CD4-positive, alpha-beta T cell treated with Interleukin-17A for 1 hour (primary cell): ENCODE measurements at places on chromosomes 11 and 22.
A peak's percentile ranks its signal among the peaks of the same experiment; 100 is the strongest.

DNA sequence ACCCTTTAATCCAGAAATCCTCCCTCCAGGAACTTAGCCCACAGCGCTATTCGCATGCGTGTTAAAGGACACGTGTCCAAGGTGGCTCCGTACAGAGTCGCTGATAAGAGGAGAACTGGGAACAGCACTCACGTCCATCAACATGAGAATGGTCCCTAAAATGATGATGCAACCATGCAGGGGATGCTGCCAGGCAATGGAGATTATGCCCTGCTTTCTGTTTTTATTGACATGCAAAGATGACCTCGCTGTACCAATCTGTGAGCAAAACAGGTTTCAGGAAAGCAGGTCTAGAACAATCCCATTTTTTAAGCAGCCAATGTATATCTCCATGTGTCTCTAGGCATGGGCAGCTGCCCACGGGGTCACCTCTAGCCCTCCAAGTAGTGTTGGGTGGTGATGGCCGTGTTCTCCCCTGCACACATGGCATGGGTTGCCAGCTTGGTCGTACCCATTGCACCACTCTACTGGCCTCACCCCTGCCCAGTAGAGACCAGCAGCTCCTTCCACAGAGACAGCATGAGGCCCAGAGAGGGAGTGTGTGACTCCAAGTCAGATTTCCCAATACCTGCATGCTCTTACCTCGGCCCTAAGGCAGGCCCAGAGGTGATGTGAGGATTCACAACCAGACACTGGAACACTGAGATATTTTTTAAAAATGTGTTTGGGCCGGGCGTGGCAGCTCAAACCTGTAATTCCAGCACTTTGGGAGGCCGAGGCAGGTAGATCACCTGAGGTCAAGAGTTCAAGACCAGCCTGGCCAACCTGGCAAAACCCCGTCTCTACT is 68.3 kb upstream of the LINC01488 start:
- no peak for DNase-seq

DNA sequence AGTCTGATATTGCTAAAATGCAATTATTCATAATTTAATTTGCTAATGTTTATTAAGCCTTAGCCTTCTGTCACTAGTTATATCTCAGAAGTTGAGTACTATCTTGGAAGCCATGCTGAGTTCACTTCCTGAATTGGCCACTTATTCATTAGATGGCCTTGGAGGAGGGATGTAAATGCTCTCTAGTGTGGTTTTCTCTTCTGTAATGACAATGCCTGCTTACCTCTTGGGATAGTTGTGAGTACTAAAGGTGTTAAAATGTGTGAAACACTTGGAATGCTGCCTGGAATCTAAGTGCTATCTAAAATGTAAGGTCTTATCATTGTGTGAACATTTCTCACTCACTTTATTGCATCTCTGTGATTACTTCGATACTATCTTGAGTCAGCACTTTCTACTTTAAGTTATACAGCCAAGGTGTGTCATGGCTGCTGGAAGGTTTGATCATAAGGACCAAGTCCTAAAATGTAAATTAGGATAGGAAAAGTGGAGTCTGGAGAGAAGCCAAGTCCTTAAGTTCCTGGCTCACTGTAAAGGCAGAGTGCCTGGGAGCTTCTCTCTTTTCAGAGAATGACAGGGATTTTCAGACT is 12.4 kb downstream of the GLYATL2 start:
- DNase-seq: no peak

DNA sequence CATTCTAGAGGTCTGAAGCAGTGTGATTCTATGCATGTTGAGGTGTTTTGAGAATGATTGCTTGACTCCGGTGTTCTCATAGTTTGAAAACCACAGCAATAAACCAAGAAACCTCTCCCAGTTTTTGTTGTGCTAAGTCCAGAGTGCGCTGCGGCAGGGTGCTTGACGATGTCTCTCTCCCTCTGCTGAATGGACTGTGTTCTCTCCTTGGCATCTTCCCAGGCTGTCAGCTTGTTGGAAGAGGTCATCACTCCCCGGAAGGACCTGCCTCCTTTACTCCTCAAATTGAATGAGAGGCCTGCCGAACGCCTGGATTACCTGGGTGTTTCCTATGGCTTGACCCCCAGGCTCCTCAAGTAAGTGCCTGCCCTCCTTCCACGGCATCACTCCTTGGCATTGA is 31.0 kb downstream of the NAT10 start:
- DNase-seq: no peak

GRCh38 chr22:37269936-37270678 is 12.2 kb upstream of the CYTH4 start:
- peak; percentile 42 for DNase-seq

DNA sequence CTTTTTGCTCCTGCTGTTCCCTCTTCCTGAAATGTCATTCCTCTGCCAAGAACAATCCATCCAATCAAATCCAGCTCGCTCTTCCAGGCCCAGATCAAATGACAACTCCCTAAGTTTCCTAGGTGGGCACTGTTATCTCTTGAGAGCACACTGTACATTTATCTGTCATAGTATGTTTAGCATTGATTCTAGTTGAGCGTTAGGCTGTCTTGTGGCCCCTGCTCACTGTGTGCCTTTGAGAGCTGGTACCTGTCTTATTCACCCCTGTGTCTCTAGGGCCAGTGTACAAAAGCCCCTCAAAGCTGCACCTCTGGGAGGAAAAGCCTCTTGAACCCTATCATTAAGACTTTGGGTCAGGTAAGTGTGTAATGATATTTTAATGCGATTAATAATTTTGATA is 7.1 kb upstream of the LMO2 start:
- no peak for DNase-seq

GRCh38 chr22:32987081-32987631 is 71.0 kb downstream of the SYN3 start:
- DNase-seq: no peak

DNA sequence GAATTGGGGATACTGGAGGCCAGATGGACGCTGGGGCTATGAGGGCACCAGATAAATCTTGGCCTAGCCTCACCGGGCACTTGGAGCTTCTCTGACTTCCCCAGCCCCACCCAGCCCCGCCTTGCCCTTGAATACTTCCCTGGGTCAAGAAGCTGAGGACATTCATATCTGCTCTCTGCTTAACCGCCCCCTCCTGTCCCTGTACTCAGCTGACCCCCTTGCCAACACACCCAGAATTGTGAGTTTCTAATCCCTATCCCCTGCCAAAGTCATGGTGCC is 22.0 kb downstream of the FADS3 start:
- DNase-seq: no peak

- no peak for DNase-seq
Measured at GRCh38 chr11:102279641-102280170, 37.6 kb upstream of the BIRC3 start.

DNA sequence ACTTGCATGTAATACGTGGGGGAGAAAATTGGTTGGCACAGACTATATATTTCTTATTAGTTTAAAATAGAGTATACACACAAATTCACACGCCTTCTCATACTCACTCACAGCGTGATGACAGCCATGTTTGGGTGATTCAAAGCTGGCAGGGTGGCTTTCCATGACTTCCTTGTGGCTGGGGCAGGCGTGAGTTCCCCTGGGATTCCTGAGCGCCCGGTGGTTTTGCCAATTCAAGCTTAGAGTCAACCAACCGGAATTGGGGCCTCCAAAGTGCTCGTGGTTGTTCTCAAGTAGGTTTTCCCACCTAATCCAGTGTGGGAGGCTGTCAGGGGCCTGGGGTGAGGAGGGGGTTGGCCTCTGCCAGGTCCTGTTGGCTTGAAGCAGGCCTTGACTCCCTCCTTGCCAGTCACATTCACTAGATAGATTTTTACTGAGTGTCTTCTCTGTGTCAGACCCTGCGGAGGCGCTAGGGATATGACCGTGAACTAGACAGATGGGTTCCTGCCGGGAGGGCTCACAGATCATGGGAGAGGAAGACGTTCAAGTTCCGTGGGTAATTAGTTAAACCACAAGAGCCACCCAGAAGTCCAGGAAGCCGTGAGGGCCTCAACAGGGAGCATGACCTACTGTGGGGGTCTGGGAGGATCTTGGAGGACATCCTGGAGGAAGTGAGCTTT is 11.5 kb downstream of the PKNOX2 start:
- no peak for DNase-seq

GRCh38 chr22:22167791-22168189 is 76.8 kb upstream of the VPREB1 start:
- no peak for DNase-seq

DNA sequence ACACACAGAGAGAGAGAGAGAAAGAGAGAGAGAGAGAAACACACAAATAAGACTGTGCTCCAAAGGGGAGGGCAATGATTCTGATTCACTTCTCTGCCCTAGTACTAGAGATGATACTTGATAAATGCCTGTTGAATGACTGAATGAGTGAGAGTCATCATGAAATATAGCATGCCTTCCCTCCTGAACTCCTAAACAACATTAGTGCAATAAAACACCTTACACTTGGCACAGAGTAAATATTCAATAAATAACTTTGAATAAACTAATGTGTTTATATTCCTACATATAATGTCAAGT is 511.2 kb upstream of the RAG2 start:
- DNase-seq: no peak

DNA sequence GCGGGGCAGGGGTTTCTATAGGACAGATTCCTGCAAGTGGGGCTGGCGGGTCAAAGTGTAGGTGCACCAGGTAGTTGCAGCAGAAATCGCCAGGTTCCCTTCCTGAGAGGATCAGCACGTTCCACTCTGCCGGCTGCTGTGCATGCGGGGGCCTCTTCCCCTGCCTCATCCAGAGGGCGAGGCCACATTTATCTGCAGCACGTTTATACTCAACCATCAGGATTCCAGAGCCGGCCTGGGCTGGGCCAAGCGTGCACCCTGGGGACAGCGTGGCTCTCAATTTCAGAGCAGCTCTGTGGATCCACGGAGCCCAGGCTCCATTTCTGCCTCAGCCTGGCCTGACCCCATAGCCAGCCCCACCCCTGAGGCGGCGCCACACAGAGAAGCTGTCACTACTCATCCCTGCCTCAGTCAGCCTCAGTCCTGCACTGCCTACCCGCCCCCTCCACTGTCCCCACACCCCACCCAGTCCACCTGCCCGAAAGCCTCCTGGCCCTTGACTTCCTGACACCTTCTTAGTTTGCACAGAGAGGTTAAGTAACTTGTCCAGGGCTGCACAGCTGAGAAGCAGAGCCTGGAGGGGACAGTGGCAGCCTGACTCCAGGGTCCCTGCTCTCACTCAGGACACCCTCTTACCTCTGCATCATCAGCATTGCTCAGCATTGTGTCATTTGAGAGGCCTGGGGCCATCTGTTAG is 45.9 kb upstream of the RTL6 start:
- no peak for DNase-seq

DNA sequence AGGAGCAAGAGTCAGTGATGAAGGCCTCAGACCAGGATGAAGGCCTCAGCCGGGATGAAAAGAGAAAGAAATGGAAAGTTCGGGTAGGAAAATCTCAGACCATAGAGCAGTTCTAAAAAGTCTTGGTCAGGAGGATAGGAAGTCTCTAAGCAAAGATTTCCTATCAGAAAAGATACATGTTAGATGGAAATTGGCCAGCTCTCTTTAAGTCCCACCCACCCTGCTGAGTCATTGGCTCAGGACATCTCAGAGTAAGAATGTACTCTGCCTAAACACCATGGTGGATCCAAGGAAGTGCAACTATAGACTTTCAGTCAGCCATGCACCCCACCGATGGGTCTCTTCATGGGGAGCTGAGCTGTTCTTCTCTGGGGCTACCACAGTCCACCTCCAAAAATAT is 4.4 kb downstream of the OR8B3 start:
- DNase-seq: no peak

GRCh38 chr11:94469416-94469815 is 24.2 kb downstream of the MRE11 start:
- DNase-seq: no peak

GRCh38 chr11:69463181-69463994 is 18.1 kb upstream of the LINC01488 start:
- no peak for DNase-seq

DNA sequence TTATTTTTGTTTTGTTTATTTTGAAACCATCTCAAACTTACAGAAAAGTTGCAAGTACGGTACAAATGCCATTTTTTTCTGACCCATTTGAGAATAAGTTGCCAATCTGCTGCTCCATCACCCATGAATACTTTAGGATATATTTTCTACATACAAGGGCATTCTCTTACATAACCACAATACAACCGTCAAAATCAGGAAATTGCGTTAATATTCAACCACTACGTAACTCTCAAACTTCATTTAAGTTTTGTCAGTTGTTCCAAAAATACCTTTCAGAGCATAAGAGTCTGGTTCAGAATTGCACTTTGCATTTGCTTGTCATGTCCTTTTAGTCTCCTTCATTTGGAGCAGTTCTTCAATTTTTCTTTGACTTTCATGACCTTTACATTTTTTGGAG is 194.3 kb upstream of the BDNF start:
- no peak for DNase-seq

GRCh38 chr11:1237128-1237580 is 14.3 kb downstream of the MUC5B start:
- DNase-seq: no peak

GRCh38 chr11:85758026-85758425 is 52.9 kb downstream of the SYTL2 start:
- DNase-seq: no peak

DNA sequence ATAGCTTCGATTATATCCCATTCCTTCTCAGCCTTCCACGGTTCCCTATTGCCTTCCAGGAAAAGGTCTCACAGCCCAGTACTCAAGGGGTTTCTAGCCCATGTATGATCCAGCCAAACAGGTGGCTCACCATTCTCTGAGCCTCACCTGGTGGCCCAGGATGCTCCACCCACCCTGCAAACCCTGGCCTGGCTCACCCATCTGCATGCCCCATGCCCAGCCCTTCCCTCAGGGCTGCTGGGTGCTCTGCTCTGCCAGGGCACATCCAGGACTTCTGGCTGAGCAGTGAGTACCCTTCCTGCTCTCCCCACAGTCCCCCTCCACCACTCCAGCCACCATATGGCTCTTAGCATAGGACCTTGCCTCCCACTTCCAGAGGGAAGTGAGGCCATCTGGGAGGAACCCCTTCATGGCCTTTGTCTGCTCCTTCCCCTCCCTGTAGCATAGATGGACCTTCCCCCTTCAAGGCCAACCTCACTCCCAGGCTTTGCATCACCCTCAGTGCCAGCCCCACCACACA is 5.8 kb upstream of the RCOR2 start:
- no peak for DNase-seq

DNA sequence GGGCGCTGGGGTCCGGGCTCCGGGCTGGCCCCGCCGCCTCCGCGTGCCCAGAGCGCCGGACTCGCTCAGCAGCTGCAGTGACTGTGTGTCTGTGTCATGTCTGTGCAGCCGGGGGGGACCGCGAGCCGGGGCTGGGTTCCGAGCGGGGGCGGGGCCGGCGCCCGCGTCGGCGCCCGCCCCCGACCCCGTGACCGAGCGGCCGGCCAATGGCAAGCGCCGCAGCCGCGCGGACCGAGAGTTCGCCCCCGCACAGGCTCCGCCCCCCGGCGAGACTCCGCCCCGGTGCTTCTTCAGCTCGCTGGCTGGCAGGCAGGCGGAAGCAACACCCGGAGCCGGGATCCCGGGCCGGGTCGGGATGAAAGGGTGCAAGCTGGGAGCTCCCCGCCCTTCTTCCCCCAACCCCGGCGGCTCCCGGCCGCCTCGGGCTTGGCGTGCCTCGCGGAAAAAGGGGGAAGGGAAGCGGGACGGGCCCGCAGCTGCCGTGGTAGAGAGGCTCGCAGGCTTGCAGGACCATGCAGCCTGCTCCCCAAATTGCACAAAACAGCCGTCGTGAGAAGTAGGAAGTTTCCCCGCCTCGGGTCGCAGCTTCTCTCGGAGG is 750 bp upstream of the LARGE1 start:
- peak; percentile 88 for DNase-seq
